ENCODE measurements at places on chromosomes 7 and 10.
A peak's percentile ranks its signal among the peaks of the same experiment; 100 is the strongest.

- DNase-seq: no peak
Measured at GRCh38 chr7:39816462-39817060, 133.5 kb upstream of the CDK13 start.

GRCh38 chr10:31036209-31036608 lies 4.5 kb upstream of the ZNF438 start:
- DNase-seq: no peak

GRCh38 chr7:142488842-142489241 lies 231.0 kb upstream of the PRSS58 start:
- no peak for DNase-seq

GRCh38 chr10:62426086-62426485 lies 51.9 kb downstream of the ZNF365 start:
- no peak for DNase-seq

DNA sequence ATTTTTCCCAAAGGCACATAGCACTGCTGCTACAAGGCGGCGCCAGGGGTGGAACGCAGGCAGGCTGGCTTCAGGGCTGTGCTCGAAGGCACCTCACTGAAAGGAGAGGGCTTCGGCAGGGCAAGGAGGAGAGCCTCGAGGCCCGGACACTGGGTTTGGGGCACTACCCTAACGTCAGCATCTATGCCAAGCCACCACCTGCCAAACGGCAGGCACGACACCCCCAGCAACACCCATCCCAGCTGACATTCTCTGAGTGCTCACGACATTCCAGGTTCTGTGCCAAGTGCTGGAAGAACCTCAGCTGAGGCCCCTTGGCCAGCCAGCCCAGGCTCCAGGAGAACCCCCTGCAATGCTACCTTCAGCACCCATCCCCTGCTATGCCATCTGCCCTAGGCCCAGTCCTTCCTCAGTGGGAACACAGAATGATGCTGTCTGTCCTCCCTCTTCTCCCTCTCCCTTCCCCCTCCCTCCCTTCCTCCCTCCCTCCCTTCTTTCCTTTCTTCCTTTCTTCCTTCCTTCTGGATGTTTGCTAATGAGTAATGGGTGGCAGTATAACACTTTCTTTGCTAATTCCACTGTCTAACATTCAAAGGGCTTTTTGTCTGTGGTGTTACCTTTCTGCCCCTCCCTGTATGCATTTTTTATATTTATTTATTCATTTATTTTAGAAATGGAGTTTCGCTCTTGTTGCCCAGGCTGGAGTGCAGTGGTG lies 24.3 kb downstream of the ZCCHC24 start:
- DNase-seq: no peak

GRCh38 chr10:62594093-62594520 lies 210.4 kb upstream of the ADO start:
- DNase-seq: no peak

- no peak for DNase-seq
Measured at GRCh38 chr7:29955799-29956486, 33.7 kb downstream of the SCRN1 start.

GRCh38 chr7:87774690-87775089 lies 101.5 kb downstream of the SLC25A40 start:
- DNase-seq: no peak

DNA sequence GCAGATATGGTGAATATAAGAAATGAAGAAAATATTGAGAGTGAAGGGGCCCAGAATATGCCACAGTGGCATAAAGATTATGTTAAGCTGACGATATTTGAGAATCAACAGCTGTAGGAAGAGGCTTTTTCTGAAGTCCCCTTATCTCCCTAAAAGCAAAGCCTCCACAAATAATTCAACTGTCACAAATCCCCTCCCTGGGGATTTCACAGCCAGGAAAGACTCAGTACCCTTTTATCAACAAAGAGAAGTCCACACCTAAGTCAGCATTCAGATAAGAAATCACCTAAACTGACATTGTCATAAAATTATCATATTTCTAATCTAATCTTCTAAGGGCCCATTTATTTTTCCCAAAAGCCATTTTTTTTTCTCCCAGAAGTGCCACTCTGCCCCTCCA lies 284.9 kb upstream of the VWC2 start:
- no peak for DNase-seq

GRCh38 chr10:46542567-46543465 lies 13.6 kb downstream of the GPRIN2 start:
- no peak for DNase-seq

DNA sequence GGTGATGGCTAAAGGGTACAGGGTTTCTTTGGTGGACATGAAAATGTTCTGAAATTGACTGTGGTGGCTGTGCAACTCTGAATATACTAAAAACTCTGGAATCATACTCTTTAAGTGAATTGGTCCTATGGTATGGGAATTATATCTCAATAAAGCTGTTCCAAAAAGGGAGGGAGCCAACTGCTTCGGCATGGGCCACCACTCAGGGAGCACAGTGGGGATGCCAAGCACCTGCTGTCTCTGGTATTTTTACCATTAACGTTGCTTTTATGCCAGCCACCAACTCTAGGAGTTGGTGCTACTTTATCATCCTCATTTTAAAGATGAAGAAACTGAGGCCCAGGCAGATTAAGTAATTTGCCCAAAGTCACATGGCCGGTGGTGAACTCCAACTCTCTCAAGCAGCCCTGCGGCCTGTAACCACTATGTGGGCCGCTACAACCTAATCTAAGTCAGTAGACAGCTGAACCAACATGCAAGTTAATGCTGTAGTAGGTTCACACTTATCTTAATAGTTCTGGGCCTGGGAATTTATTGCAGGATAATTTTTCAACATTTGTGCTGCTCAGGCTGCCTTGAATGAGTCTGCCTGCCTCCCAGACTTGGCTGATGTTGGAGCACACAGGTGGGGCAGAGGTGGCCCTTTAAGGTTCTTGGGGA lies 20.8 kb downstream of the SH3PXD2A start:
- DNase-seq: no peak

- no peak for DNase-seq
Measured at GRCh38 chr7:113582471-113582870, 336.3 kb downstream of the PPP1R3A start.

GRCh38 chr10:12355384-12355783 lies 6.0 kb downstream of the CAMK1D start:
- DNase-seq: no peak

DNA sequence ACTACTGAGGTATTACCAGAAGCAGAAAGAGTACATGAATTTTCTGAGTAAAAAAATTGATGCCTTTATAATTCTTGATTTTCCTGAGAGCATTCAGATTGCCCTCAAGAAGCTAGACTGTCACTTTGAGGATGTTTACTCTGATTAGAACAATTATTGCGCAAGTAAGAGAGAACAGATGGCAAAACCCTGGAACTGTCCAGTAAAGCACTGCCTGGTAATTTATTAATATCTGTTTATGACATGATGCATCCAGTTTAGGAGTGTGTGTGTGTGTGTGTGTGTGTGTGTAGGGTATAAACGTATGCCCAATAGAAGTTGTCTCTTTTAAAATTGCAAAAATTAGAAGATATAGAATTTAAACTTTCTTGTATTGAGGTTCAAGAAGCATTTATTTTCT lies 379.7 kb downstream of the PHTF2 start:
- DNase-seq: peak; percentile 78

- no peak for DNase-seq
Measured at GRCh38 chr7:140685407-140686087, 11.0 kb upstream of the NDUFB2 start.

- DNase-seq: no peak
Measured at GRCh38 chr7:121103579-121103978, 115.1 kb downstream of the CPED1 start.

DNA sequence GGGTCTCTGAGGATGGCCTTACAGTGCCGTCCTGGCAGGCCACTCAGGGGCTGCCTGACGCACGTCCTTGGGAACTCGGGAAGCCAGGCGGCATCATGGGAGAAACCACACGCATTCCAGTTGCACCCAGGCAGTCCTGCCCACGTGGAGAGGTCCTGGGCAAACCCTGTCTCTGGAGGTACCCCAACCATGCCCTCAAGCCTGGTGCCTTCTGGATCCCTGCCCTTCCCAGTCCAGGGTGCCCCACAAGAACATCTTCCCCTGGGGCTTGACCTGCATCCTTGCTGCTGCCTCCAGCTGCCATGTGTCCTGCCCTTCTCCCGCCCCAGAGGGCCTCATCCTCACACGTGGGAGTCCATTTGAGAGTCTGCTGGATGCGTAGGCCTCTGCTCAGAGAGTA lies 200.3 kb upstream of the PPP2R2D start:
- no peak for DNase-seq

- DNase-seq: no peak
Measured at GRCh38 chr10:86642499-86642898, 11.8 kb upstream of the OPN4 start.

Measured in NCI-H446 treated with DMSO at 0.1 percent for 48 hours (cell line).